Activated CD8-positive, alpha-beta memory T cell treated with anti-CD3 and anti-CD28 coated beads for 4 hours (primary cell): ENCODE measurements at places on chromosomes 2 and 18.

- DNase-seq = no peak
Observed at GRCh38 chr2:130152816-130153595, 8.1 kb upstream of the CCDC74B start.

- no peak for DNase-seq
Observed at GRCh38 chr2:98815795-98816194, 84.9 kb upstream of the MGAT4A start.

- DNase-seq = no peak
Observed at GRCh38 chr2:212489719-212490346, 48.8 kb downstream of the ERBB4 start.

GRCh38 chr18:58218117-58218516 lies 174.1 kb downstream of the NEDD4L start:
- no peak for DNase-seq

GRCh38 chr2:113888641-113889470 lies 1.0 kb upstream of the ACTR3 start:
- DNase-seq = no peak
